ENCODE measurements at places on chromosomes 11 and 22.

DNA sequence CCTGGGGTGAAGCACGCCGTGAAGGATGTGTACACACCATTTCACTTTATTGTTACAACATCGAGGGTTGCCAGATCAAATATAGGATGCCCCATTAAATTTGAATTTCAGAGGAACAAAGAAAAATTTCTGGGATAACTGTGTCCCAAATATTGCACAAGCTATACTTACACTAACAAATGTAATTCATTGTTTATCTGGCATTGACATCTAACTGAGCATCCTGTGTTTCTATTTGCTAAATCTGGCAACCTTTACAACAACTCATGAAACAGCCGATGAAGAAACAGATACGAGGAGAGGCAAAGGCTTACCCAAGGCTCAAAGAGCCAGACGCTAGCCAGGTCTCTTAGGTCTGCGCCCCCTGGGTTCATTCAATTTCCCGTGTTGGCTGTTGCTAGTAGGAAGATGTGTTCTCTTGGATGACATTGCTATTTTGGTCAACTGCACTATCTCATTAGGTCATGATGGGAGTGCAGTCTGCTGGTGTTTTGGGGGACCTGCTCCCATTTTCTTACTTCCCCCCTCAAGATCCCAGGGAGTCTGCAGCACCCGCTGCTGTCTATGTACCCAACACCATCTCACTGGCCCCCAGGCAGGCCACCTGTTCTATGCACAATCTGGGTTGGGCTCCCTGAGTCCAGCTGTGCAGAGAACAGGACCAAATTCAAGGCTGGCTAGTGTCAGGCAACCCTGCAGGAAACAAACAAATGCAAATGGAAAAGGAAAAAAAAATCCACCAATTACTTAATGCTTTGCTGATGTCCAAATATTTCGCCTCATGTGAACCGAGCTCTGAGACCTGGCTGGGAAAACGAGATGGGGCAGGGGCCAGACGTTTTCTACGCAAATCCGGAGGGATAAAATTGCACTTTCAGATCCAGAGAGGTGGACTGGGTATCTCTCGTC lies 560.9 kb downstream of the MIAT start:
- no peak for DNase-seq

GRCh38 chr22:32322986-32323385 lies 34.7 kb upstream of the RFPL3 start:
- DNase-seq: no peak

DNA sequence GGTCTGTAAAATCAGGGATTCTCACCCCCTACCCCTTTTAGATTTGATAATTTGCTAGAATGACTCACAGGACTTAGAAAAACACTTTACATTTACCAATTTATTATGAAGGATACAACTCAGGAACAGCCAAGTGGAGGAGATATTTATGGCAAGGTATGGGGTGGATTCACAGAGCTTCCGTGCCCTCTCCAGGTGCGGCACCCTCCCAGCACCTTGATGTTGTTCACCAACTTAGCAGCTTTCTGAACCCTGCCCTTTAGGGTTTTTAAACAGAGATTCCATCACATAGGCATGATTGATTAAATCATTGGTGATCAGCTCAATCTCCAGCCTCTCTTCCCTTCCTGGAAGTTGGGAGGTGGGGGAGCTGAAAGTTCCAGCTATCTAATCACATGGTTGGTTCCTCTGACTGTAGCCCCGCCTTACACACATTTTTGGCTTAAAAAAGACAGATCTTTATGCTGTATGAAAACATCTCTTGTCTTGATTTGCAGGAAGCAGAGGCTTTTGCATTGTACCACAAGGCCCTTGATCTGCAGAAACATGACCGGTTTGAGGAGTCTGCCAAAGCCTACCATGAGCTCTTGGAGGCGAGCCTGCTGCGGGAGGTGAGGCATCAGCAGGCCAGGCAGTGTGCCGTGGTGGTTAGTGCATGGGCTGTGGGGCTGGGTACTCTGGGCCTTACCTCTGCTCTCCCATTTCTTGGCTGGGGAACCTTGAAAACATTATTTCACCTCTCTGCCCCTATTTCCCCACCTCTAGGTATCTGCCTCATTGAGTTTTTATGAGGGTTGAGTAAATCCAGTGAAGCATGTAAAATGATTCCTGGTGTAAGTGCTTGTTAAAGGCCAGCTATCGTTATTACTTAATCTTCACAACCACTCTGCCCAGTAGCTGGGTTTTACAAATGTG lies 27.0 kb downstream of the CABIN1 start:
- no peak for DNase-seq

- DNase-seq: no peak
Measured at GRCh38 chr11:23585416-23586104, 725.3 kb upstream of the CCDC179 start.

- no peak for DNase-seq
Measured at GRCh38 chr22:20412474-20413216, 18.7 kb downstream of the ZNF74 start.

DNA sequence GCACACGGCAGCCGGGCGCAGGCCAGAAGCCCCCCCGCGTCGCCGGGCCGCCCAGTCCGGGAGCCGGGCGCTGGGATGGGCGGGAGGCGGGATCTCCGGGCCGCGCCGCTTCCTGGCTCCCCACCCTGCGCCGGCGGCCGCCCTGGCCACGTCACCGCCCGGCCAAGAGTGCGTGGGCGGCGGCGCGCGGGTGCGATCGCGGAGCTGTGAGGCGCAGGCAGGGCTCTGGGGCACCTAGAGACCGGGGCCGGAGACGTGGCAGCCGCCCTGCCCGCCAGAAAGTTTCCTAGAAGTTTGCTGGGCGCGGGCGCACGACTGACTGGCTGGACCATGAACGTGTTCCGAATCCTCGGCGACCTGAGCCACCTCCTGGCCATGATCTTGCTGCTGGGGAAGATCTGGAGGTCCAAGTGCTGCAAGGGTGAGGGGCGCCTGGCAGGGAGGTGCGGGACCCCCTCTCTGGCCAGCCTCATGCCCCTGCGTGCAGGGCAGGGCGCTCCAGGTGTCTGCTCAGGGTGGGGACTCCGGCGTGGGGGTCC lies at the start of gene KDELR3:
Gene KDELR3 (plus strand): TSS at position 193 of the 539 bp plus-strand sequence. CDS start 138 bp downstream, at position 331.
- no peak for DNase-seq

DNA sequence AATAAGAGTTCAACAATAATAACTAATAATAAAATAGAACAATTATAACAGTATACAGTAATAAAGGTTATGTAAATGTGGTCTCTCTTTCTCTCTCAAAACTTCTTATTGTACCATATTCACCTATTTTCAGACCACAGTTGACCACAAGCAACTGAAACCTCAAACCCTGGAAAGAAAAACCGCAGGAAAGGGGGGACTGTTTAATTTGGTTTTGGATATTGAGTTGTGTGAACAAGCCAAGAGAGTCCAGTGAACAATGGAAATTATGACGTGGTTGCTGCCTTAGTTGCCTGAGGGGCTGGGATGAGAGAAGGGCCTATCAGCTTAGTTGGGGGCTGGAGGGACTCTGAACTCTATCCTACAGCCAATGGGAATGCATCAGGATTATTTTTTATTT lies 178.7 kb upstream of the POU2AF2 start:
- no peak for DNase-seq

Measured in right renal cortex interstitium (tissue), 3 donors.